ENCODE measurements at places on chromosomes 13 and 19. TPM values are rescaled to one million over a fixed set of nuclear protein-coding genes. Genes with fewer than 3 reads are reported as not detected.

- peak; percentile 67 for DNase-seq
Observed at GRCh38 chr13:44191504-44192171, 182.0 kb upstream of the SERP2 start.

- DNase-seq = no peak
Observed at GRCh38 chr13:48377857-48378256, 35.1 kb downstream of the LPAR6 start.

DNA sequence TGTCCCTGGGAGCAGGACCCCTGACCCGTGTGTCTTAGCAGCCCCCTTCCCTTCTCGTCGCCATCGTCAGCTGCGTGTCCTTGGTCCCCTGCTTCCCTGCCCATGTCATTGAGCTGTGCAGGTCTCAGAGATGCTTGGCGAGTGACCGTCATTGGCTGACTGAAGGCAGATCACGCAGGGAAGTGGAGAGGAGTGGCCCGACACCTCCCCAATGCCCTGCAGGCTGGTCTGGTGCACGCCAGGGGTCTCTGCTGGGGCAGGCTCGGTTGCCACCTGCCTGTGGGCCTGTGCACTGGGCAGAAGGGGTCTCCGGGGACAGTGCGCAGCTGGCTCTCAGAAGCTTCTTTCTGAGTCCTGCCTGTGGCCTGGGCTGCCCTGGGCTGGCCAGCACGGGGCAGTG is 6.2 kb downstream of the GNA11 start:
- DNase-seq = no peak

DNA sequence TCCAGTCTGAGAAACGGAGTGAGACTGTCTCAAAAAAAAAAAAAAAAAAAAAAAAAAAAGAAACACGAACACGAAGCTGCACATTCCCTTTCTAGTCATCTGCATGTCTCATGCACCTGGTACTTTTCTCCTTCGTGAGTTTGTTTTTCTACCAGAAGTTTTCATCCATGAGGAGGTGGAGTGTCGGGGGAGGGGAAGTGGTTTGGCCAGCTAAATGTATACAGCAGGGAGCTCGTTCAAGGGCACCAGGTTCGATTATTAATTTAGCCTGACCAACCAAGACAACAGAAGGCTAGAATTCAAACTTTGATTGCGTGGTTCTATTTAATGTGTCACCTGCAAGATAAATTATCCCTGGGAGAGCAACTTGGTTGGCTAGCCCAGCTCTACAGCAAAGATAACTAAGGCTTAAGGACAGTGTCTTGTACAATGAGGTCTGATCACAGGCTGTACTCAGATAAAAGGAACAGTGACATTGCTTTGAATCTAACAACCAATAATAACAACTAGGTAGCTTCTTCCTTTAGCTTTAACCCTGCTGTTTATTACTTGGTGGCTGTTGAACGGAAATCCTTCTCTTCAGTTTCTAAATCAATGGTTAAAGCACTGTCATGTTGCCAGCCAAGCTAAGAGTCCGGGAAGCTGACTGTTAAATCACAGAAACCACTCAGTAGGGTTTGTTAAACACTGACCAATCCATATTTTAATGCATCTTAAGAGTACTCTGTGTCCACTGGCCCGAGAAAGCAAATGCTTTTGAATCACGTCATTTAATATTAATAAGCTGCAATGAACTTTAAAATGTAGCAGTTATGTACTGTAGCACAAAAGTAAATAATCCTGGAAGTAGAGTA is 98.4 kb upstream of the STARD13 start:
- DNase-seq = no peak

DNA sequence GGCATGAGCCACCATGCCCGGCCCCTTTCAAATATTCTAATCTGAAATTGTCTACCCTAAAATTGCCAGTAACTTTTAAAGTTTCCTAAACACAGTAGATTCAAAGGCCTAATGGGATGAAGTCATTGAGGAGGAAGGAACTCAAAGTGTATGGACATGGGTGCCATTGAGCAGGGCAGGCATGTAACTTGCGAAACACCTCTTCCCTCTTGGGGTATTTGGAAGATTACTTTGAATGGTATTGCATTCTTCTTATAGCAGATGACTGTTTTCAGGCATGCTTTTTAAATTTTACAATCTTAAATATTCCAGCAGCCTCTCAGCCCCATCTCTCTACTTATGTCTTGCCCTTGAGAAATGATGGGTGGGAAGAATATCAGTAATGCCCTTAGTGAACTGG is 21.0 kb downstream of the TM9SF2 start:
- no peak for DNase-seq

- DNase-seq = no peak
Observed at GRCh38 chr13:25192052-25192451, 20.0 kb upstream of the AMER2 start.

DNA sequence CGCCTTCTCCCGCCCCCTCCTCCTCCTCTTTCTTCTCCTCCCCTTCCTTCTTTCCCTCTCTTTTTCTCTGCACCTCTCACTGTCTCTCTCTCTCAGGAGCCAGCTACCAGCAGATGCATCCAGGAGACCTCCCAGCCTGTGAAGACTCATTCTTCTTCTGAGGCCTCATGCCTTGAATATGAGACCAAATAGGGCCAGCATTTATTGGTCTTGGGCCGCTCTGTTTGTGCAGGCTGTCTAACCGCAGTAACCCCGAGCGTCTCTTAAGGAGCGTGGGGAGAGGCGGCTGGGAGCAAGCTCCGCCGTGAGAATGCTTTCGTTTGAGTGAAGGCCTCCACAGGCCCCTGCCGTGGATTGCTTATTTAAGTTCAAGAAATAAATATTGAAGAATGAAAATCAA is 167.0 kb downstream of the NUFIP1 start:
- DNase-seq = no peak

DNA sequence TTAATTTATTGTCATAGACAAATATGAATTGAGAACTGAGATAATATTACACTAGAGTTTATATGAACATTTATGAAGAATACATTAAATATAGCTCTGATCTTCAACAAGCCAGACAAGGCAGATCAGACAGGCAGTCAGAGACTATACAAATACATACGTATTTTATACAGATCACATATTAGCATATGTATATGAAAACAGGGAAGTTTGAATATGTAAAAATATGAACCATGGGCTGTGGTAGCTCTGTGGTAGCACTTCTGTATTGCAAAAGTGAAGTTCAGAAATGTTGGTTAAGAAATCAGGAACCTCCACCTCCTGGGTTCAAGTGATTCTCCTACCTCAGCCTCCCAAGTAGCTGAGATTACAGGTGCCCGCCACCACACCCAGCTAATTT is 20.7 kb downstream of the GPR180 start:
- DNase-seq = no peak

DNA sequence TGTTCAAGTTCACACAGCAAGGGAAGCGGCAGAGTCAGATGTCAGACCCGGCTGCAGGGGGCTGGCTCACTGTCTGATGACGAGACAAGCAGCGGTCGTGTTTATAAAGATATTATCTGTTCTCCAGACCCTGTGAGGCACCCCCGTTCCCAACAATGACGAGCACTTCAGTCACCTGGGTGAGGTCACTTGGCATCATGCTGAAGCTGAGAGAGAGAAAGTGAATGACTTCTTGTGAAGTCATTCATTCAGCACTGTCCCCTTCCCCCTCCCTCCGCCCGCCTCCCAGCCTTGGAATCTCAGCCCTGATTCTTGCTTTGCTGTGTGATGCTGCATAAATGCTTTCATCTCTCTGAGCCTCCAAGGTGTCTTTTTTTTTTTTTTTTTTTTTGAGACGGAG is 4.9 kb upstream of the LYPD3 start:
- no peak for DNase-seq

DNA sequence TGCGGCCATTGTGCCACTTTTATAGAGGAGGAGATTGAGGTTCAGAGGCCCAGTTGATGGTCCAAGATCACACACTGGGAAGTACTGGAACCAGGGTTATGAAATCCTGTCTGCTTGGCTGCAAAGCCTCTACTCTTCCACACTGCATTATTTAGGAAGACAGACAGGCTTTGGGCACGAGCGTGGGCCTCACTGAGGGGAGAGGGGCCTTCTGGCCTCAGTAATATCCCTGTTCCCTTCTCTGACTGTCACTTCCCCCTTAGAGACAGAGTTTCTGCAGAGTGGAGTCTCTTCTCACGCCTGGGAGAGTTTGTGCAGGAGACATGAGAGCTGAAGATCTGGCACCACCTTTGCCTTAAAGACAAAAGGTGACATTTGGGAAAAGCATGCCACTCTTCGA is 49.0 kb upstream of the PNMA8B start:
- no peak for DNase-seq

DNA sequence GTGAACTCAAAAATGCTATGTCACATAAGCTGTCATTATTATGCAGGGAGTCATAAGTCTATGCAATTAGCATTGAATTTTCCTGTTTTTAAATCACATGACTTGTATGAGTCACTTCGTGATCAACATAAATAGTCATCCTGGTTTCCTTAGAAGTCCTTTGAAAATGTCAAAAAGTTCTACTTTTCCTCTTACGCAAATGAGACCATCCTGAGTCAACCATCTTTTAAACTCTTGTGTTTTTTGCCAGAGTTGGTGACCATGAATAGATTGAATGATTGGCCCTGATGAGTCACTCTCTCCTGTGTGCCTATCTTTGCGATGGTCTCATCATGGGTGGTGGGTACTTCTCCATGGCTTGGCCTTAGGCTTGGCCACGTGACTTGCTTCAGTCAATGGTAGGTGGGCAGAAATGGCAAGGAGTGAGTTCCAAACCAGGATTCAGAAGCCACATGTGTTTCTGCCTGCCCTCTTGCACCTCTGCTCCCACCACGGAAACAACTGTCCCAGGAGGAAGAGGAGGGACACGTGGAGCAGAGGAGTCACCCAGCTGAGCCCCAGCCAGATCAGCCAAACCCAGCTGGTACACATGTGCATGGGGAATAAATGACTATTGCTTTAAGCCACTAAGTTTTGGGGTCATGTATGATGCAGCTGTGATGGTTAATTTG is 123.5 kb upstream of the CACNA1A start:
- peak; percentile 54 for DNase-seq

DNA sequence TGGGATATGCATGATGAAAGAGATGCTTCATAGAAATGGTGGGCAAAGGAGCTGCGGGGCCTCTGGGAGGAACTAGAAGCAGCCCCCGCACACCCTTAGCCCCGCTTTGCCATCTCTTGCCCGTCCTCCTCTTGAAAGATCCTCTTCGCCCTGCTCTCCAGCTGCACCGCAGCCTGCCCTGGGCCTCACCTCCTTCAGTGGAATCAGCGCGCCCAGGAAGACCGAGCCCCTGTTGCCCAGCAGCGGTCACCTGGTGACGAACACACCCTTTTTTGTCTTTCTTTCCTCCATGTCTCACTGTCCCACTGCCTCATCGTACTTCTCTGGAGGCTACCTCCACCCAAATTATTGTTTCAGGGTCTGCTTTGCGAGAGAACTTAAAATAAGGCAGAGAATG is 807.6 kb downstream of the UQCRFS1 start:
- no peak for DNase-seq

DNA sequence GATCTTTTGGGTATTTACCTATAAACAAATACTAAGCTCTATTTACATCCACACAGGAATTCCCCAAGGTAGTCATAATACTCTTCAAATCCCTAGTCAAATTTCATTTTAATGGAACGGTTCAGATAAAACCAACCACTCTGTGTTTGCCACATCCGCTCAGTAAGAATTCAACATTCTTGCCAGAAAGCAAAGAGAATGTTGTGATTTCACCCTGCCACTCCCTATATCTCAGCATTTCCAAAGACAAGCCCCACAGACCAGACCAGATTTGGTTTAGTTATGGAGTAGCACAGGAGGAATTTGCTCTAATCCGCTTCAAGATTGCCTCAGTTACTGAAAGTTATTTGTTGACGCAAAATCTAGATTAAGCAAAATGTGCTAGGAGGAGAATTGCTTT is 105.6 kb upstream of the SERP2 start:
- DNase-seq = no peak

DNA sequence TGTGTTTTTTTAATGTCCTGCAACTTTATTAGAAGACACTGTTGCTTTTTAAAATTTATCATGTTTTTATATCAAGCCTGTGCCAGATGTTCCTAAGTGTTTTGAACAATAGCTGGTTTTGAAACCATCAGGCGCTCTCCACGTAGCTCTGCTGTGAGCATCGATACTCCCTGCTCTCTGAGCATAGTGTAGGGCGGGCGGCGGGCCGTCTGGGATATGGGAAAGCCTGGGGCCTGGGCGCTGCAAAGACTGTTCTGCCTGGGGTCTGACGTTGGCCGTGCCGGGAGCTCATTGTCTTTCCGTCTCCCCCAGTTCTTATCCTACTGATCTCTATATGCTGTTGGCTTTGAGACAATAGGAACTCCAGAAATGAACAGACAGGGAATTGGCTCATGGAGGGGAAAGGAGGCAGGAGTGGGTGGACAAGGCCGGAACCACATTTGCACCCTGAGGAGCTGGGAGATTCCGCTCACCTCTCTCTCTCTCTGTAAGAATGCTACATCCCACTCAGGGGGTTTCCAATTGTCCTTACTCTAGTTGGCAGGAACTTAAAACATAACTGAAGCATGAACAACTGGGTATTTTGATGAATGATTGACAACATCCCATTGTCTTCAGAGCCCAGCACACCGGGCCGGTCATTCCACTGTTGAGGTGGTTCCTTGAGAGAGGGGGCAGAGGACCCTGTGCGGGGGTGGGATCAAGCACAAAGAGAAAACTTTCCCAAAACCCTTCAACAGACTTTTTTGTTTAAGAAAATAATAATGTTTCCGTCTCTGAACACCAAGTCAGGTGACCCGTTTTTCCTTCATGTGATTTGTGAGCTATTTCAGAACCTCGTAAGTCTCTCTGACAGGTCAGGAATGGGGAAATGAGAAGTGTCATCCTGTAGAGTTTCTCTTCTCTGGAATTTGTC is 64.7 kb downstream of the COL4A2 start:
- DNase-seq = peak; percentile 15

DNA sequence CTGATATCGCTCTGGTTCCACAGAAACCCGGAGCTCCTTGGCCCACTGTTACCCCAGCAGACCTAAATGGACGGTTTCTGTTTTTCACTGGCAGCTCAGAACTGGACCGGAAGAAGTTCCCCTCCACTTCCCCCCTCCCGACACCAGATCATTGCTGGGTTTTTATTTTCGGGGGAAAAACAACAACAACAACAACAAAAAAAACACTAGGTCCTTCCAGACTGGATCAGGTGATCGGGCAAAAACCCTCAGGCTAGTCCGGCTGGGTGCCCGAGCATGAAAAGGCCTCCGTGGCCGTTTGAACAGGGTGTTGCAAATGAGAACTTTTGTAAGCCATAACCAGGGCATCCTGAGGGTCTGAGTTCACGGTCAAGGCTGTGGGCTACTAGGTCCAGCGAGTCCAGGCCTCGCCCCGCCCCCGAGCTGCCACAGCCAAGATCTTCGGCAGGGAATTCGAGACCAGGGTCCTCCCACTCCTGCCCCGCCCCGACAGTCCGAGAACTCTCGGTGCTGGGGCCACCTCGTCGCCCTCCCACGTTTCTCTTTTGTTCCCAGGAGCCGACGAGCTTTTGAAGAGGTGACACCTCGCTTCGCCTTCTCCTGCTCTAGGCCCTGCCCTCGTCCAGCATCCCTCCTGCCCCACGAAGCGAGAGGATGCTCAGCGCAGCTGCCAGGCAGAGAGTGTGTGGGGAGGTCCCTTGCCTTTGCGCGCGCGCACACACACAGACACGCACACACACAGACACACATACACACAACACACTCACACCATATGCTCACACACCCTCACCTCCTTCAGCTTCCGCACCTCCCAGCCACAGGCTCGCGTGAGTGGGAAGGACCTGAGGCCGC is 8.8 kb downstream of the ZIC2 start:
- peak; percentile 59 for DNase-seq

Gene IFNL1
- not detected for total RNA-seq

Gene SIX5
- 23.6 TPM for total RNA-seq

Gene CD209
- not detected for total RNA-seq

Gene TEAD2
- 125 TPM for total RNA-seq

Gene TUBA3C
- not detected for total RNA-seq

Gene ZNF331
- total RNA-seq = 25.8 TPM

Gene THSD1
- total RNA-seq = 0.39 TPM

Gene CNFN
- not detected for total RNA-seq

Gene TINCR
- total RNA-seq = 0.90 TPM

Gene C13orf42
- not detected for total RNA-seq
